ENCODE measurements at places on chromosomes 2 and 18.

DNA sequence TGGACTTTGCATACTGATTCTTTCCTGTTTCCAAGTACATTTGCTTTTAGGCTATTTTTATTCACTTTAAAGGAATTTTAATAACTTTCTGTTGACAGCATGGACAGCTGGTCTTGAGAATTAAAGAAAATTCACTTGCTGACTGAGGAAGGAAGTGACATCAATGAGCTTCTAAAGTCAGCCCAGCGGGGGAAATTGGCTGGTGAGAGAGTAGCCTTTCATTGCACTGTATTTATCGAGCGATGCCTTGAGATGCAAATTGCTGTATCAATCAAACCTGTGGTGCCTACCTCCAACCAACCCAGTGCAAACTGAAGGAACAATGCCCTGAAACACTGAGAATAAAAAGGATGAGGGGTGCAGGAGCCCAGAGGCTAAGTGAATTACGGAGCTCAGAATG, 91.4 kb upstream of the AQP4 start:
- no peak for DNase-seq

DNA sequence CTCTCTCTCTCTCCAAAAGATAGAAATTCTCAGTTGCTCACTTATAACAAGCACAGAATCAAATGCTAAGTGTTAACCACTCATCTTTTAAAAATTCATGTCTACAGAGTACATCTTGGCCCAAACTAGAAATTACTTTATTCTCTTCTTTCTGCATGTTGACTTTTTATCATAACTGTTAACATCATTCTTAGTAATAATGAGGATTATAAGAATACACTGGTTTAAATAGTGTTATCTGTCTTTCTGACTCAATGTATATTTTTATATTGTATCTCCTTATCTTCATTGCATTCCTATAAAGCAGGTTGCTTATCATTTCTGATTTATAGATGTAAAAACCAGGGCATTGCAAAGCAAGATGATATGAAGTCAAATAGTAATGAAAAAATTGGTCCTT, 17.8 kb upstream of the KLF7 start:
- no peak for DNase-seq

GRCh38 chr2:114534116-114535084, 92.0 kb downstream of the DPP10 start:
- no peak for DNase-seq

- no peak for DNase-seq
These were observed 1.9 kb downstream of the MSTN start for GRCh38 chr2:190060626-190061025.

DNA sequence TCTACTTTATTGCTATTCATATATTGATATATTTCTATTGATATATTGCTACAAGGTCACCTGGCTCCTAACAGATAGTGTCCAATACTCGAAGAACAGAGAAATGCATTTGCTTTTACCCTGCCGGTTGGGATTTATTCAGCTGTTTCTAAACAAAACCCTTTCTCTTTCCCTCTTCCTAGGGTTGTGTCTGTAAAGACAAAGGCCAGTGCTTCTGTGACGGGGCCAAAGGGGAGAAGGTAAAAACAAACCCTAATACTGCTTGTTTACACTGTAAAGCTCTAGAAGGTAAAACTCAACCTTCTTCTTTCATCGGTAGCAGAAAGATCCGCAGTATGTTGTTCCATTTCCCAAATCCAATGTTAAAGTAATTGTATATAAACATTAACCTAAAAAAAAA, 73.4 kb downstream of the COL4A3 start:
- no peak for DNase-seq

GRCh38 chr18:23743733-23744333, 54.6 kb downstream of the LAMA3 start:
- no peak for DNase-seq

DNA sequence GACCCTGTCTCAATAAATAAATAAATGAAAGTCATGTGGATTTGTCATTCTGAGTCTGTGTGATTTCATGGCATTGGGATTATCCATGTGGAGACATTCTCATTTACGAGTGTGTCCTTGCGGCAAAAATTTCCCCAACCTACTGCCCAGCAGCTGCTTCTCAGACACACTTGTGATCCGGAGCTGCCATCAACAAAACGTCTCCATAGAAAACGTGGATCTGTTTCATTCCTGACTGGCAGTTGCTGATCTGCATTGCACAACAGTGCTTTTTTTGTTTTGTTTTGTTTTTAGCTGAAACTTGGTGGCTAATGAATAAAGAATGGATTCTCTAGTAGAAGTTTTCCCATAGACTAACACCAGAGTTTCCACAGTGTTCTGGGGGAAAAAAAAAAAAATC, 74.7 kb downstream of the TGIF1 start:
- no peak for DNase-seq

- DNase-seq = no peak
These were observed 657.0 kb downstream of the ARHGAP15 start for GRCh38 chr2:143786026-143786765.

DNA sequence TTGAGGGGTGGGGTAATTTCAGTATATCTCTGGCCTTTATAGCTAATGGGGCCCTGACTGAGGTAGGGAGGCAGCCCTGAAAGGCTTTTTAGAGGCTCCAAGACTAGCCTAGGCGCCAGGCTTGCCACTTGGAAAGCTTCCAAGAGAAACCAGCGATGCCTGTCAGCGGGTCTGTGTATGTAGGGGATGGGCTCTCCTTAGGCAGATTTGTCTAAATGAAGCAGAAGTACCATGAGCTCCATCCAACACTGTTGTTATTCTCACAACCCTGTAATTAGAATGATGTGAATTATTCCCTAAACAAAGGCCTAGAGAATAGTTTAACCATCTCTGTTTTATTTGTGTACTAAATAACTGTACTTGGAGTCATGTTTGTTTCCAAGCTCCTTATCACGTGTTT, 138.1 kb downstream of the B3GNT2 start:
- no peak for DNase-seq

- no peak for DNase-seq
These were observed 1.9 kb downstream of the CD302 start for GRCh38 chr2:159795841-159796690.

GRCh38 chr2:182050333-182051135, 64.9 kb downstream of the PPP1R1C start:
- DNase-seq = no peak

GRCh38 chr2:127700527-127701192, 637 bp upstream of the SFT2D3 start:
- peak; percentile 77 for DNase-seq

Measured in ecto neural progenitor cell (in vitro differentiated cells).